ENCODE measurements at places on chromosomes 1 and 21. TPM values are rescaled to one million over a fixed set of nuclear protein-coding genes. Genes with fewer than 3 reads are reported as not detected.

The FMN2 gene
- 0.49 TPM for total RNA-seq

DNA sequence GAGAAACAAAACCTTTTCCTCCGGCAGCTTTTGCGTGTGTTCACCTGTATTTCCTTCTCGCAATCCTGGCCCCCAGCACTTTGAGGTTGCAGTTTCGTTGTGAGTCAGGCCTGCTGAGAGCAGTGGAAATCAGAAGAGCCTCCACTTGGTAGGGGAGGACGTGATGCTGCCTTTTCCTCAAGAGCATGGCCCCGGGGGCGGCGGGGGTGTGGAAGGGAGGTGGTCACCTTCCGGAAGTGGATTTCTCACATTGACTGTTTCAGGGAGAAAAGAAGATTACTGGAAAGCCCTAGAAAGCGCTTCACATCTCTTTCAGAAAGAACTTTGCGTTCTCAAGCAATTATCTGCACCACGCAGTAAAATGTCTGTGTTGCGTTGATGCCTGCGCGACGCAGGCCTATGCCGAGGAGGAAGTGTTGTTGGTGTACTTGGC is 12.2 kb upstream of the IL10 start:
- no peak for DNase-seq

The SPRR2B gene
- not detected for total RNA-seq

GRCh38 chr1:243496187-243496646 is 240.4 kb downstream of the SDCCAG8 start:
- peak; percentile 42 for DNase-seq

DNA sequence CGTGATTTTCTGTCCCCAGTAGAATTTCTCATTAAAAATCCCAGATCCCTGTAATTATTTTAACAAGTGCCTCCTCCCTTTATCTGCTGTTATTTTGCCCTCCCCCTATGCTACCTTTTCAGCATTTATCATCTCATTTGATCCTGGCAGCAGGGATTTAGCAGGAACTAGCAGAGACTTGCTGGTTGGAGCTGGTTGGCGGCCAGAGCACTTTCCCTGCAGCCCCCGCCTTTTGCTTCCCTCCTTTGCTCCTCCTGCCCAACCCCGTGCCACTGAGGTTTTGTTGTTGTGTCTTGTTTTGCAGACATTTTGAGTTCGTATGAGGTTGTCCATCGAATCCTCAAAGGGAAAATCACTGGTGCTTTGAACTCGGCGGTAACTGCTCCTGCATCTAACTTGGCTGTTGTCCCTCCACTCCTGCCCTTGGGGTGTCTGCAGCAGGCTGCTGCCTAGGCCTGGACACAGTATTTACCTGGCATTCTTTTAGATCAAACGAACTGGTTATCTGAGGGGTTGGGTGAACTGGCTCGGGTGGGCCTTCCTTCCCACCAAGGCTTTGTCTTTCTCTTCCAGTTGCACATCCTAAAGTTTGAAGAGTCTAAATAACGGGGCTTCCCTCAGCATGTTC is 11.2 kb downstream of the UBE2Q1 start:
- DNase-seq, result no peak

DNA sequence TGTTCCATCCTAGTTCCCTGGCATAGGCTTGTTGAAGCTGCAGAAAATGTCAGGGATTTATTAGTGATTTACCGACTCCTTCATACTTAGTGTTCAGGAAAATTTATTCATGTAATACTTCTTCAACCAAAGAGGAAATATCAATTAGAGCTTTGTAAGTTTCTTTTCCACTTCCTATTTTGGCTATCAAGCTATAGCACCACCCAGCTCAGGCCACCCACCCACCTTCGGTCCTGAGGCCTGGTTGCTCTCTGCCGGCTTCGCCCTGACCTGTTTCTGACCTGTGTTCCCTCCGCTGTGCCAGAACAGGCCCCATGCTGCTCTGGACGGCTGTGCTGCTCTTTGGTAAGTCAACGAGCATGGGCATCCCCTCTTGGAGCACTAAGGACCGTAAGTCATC is at the start of gene FCRL6:
FCRL6 (plus strand) TSS at position 250 of the 400 bp plus-strand sequence; CDS start at position 315, 65 bp downstream.
- DNase-seq, result no peak

The FAM229A gene
- total RNA-seq, result 5.5 TPM

The RHOU gene
- 38.7 TPM for total RNA-seq

Measured in ureter (tissue), 1 donor.